Epithelial cell of alveolus of lung (primary cell): ENCODE measurements at places on chromosomes 3 and 15. TPM values are rescaled to one million over a fixed set of nuclear protein-coding genes. Genes with fewer than 3 reads are reported as not detected.

Gene COL6A5
- not detected in 2 replicates for total RNA-seq

Gene GOLGA8T
- total RNA-seq = not detected in 2 replicates

Gene ANKRD34C
- not detected in 2 replicates for total RNA-seq

Gene GOLGA6B
- not detected in 2 replicates for total RNA-seq

Gene STAC
- total RNA-seq = 0.08 and 3.2 TPM in 2 replicates

Gene FBXO40
- total RNA-seq = not detected in 2 replicates

Gene ABHD14A
- total RNA-seq = 20.4 and 21.6 TPM in 2 replicates
